DMS79 treated with DMSO at 0.1 percent for 48 hours (cell line): ENCODE measurements at places on chromosomes 13 and 19.

DNA sequence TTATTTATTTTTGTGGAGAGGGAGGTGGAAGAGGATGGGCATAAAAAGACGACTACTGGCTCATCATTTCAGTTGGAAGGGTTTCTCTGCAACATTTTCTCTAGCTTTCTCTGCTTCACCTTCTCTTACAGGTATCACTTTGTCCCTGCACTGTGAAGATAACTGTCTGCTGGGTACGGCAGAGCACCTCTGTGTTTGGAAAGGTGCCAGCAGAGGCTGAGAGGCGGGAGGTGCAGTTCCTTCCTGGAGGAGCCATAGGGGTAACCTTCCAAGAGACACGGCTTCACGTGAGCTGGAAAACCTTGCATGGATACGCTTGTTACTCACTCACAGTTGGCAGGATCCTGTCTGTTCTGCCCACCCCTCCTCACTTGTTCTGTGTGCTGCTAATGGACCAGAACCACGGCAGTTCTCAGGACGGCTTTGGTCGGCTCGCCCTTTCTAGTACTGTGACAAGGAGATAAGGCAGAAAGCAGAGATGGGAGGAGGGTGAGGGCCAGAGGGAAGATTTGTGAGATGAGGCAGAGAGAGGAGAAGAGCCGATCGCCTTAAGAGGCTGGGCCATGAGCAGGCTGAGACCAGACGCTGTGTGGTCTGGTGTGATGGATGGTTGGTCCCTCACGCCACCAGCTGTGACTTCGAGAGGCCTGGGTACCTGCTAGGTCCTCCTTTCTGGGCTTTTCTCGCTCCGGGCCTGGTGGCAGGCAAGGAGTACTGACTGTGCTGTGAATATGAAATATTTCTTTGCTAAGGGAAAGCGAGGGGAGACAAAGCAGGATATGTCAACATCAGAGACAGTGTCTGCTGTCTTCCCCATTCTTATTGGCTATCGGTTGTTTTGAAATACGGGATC lies 66.8 kb downstream of the MRPL57 start:
- DNase-seq = peak; percentile 57

DNA sequence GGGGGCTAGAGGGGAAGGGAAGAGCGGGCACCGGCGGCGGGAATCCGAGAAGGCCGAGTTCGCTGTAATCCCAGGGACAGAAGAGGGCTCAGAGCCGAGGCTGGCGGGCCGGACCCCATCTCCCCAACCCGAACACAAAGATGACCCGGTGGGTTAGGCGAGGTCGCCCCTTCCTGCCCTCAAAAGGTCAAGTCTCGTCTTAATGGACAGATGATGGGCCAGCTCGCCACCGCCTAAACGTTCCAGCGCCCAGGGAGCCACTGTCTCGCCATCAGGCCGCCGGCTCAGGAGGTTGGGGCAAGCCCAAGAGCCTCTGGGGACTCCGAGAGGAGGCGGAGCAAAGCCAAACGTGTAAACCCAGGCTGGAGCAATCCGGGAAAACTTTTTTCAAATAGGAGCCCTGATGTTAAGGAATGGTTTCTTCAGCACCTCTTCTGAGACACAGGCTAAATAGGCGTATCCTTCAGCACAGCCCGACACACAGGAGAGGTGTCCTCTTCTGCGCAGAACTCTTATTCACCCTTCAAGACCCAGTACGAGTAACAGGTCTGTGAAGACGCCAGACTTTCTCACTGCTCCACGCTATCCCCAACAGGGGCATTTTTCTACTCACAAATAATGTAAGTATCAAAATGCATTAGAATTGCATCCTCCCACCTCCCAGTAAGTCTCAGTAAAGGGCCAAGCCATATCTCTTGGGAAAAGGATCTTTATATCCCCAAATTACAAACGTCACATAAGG lies 6.3 kb upstream of the POU4F1 start:
- no peak for DNase-seq

GRCh38 chr19:10968527-10969135 lies 7.8 kb downstream of the SMARCA4 start:
- DNase-seq = peak; percentile 82

- DNase-seq = no peak
Measured at GRCh38 chr13:109431217-109431616, 355.2 kb downstream of the IRS2 start.

DNA sequence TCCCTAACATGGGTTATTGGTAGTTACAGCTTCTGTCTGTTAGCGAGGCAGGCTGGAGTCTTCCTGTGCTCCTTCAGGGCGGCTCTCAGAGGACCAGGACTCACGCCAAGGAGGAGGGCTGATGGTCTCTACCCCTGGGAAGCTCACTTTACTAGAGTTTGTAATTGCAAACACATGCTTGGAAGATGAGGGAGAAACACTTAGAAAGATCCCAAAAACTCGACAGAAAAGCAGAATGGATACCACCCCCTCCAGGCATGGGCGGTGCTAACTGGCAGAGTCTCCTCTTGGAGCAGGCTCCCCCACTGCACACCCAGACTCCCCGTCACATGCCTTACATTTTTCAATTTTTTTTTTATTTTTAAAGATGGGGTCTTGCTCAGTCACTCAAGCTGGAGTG lies 62.0 kb downstream of the PARP4 start:
- no peak for DNase-seq

- DNase-seq = peak; percentile 20
Measured at GRCh38 chr19:41264581-41265394, 616 bp downstream of the HNRNPUL1 start.

DNA sequence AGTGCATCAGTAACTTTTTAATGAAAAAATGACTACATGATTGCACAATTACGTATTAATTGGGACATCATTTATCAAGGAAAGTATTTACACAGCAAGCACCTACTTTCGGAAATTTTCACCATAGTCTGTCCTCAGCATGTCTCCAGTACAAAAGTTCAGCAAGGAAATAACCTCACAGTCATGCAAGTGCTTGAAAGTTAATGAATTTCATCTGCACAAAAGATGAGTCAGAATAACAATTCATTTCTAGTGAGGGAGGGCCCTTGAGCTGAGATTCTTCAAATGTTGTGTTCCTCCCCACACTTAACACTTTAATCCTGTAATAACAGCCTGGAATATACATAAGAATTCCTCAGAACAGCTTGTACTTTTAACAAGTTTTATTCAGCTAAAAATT lies 49.0 kb upstream of the OXGR1 start:
- no peak for DNase-seq

DNA sequence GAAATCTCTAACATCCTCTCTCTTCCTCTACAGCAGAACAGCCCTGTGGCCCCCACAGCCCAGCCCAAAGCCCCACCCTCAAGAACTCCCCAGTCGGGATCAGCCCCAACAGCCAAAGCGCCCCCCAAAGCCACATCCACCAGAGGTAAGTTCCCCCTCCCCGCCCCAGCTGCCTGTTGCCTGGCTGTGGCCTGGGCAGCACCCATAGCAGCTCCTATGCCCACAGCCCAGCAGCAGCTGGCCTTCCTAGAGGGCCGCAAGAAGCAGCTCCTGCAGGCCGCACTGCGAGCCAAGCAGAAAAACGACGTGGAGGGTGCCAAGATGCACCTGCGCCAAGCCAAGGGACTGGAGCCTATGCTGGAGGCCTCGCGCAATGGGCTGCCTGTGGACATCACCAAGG lies 14.5 kb downstream of the CC2D1A start:
- no peak for DNase-seq

- no peak for DNase-seq
Measured at GRCh38 chr13:99085139-99085807, 107.4 kb upstream of the DOCK9 start.

- DNase-seq = no peak
Measured at GRCh38 chr19:33953023-33953422, 156.4 kb downstream of the KCTD15 start.

DNA sequence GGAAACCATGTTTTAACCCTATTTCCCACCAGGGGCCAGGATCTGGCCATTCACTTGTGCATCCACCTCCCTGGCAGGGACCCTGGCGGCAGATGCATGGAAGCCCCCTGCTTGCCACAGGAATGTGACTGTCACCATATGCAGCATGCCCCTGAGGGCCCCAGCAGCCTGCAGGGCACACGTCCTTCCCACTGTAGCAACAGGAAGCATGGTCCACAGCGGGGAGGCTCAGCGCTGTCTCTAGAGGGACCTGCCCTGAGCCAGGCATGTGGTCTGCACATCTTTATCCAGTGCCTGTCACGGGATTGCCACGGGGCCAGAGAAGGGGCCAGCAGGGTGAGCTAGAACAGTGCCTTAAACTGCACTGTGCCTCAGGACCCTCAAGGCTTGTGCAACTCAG lies 34.9 kb upstream of the MCF2L start:
- DNase-seq = no peak

- peak; percentile 16 for DNase-seq
Measured at GRCh38 chr19:12314553-12314952, 18.9 kb downstream of the ZNF563 start.

DNA sequence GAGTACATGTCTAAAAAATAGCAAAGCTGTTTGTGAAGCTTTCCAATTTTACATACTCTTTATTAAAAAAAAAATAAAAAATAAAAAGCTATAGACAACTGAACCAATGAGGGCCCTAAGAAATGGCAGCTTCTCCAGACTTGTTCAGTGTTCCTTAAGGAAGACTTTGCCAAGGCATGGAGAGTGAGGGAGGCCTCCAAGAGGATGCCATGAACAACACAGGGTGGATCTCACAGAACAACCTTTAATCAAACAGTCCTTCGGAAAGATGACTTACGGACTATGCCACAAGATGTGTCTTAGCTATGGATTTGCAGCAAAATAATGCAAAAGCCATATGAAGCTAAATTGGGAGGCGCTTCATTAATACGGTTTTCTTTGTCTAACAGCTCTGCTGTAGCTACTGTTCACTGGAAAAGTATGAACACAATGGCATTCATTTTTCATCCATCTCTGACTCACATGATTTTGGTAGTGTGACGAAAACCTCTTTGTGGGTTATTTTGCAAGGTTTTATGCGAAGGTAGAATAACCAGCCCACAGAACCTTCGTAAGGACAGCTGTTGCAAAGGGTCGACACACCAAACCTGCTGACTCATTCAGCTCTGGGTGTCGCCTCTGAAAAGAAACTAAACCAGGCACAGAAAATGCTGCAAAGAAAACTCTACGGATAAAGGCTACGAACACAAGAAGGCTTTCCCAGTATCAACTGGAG lies 27.7 kb downstream of the EFNB2 start:
- DNase-seq = no peak

DNA sequence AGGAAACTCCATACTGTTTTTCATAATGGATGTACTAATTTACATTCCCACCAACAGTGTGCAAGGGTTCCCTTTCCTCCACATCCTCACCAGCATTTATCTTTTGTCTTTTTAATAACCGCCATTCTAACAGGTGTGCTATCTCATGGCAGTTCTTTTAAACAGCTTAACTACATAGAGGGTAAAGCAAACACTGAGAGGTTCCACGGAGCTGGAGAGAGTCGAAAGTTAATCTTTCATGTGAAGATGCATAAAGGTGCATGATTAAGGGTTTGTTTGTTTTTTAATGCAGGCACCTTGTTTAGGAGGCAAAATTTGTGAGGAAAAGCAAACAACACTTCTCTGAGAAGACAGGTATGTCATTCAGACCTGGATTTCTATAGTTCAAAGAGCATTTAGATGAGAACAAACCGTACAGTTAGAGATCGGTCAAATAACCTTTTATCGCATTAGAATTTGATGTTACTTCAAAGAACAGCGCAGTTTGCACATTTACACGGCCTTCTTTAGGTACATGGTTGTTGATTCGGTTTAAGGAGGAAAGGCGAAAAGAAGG lies 193.9 kb downstream of the RBM26 start:
- no peak for DNase-seq

GRCh38 chr19:19548915-19549759 lies 11.1 kb downstream of the CILP2 start:
- DNase-seq = no peak

- no peak for DNase-seq
Measured at GRCh38 chr13:34914416-34914815, 27.7 kb upstream of the NBEA start.

- peak; percentile 68 for DNase-seq
Measured at GRCh38 chr13:22012686-22013085, 341.8 kb downstream of the FGF9 start.
